ENCODE measurements at places on chromosomes 1 and 21.
A peak's percentile ranks its signal among the peaks of the same experiment; 100 is the strongest.

- no peak for DNase-seq
Observed at GRCh38 chr1:177427811-177428210, 257.1 kb downstream of the BRINP2 start.

DNA sequence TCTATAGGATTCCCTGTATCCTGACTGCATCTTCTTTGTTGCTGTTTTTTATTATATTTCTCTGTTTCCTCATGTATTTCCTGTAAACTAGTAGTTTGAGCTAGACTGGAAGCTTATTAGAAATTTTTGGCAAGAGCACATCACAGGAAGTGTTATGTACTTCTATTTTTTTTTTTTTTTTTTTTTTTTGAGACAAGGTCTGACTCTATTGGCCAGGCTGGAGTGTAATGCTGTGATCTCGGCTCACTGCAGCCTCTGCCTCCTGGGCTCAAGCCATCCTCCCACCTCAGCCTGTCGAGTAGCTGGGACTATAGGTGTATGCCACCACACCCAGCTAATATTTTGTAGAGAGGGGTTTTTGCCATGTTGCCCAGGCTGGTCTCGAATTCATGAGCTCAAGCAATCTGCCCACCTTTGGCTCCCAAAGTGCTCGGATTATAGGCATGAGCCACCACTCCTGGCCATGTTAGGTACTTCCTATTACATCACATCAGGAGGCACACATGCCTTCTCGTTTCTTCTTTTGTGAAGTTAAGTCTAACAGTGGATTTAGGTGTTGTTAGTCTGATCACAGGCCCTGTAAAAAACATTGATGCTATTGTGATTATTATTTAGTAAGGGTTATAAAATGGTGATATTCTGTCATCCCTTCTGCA is 12.5 kb downstream of the C1orf21 start:
- no peak for DNase-seq

- no peak for DNase-seq
Observed at GRCh38 chr1:150578272-150579109, 919 bp downstream of the MCL1 start.

DNA sequence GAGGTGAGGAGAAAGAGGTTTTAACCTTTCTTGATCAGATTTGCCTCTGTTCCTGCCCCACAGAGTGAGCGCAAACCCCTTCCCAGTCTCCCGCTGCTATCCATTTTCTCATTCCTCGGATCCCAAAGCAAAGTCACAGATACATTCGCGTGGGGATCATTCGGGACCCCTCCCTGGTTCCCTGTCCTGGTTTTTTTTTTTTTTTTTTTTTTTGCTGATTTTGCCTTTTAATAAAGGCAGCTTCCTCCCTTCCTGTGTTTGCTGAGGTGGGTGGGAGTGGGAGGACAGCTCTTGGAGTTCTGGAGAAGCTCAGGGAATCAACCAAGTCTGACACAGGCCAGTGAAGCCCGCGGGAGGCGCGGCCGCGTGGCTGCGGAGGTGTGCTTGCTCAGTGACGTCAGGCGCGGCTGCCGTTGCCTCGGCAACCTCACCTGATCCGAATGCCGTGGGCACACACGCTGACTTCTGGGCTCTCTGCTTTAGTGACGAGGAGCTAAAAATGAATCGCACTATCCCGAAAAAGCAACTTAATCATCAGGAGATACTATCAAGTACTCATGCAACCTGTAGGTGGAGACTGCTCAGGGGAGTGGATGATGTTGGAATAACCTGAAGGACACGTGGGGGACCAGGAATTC is 106.4 kb downstream of the TBX19 start:
- DNase-seq, result peak; percentile 48

GRCh38 chr1:116092752-116093489 is 18.3 kb upstream of the MAB21L3 start:
- DNase-seq, result no peak

GRCh38 chr1:65939636-65940035 is 146.9 kb downstream of the PDE4B start:
- DNase-seq, result no peak

Data from T-helper 1 cell (primary cell).